ENCODE measurements at places on chromosomes 13 and 19.

DNA sequence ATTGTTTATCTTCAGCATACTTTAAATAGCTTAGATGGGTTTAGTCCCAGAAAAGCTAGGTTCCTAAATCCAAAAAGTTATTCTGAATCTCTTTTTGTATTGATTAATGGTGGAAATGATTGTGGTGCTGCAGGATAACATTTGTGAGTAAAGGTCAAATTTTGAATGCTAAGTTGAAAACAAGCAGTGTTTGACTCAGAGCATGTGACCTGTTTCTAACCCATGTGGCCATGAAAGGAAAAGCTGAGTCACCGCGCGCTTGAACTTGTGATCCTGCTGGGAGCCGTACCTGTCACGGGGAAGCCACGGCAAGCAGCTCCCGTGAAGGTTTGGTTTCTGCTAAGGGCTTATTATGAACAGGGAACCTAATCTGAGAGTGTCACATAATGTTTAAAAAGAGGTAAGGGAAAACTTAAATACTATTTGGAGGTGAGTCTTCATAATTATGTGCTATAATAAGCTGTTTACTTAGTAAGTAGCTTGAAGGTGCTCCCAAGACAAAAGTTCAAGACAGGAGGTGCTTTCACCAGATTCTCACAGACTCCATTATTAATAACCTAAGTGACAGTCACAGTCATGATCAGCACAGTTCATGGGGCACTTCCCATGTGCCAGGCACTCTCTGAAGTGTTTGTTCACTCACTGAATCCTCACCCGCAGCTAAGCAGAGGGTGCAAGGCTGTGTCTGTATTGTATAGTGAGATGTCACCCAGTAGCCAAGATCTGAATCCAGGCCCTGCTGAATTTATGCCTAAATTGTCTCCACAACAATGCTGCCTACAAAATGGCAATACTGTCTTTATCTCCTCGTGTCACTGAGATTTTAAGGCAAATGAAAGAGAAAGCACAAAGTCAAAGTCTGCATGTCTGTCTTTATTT is 286.5 kb downstream of the MYO16 start:
- no peak for DNase-seq

GRCh38 chr13:45055902-45056648 is 64.2 kb upstream of the GTF2F2 start:
- DNase-seq = no peak

GRCh38 chr19:55096061-55096701 is 20.5 kb downstream of the EPS8L1 start:
- DNase-seq = no peak

DNA sequence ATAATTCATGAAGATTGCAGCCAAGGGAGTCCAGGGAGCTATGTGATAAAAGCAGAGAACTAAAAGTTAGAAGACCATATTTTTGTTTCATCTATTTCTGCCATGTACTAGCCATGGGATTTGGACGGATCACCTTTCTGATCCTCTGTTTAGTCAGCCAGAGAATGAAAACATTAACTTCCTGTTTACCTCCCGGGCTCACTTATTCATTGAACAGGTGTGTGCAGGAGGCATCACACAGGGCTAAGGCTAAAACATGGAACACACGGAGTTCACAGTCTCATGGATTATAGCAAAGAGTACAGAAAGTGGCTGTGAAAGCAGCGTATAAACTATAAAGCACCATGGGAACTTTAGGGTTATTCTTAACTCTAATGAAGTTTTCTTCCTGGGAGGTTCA is 96.8 kb downstream of the GPR12 start:
- DNase-seq = no peak

GRCh38 chr13:44128552-44129001 is 245.0 kb upstream of the SERP2 start:
- DNase-seq = no peak

DNA sequence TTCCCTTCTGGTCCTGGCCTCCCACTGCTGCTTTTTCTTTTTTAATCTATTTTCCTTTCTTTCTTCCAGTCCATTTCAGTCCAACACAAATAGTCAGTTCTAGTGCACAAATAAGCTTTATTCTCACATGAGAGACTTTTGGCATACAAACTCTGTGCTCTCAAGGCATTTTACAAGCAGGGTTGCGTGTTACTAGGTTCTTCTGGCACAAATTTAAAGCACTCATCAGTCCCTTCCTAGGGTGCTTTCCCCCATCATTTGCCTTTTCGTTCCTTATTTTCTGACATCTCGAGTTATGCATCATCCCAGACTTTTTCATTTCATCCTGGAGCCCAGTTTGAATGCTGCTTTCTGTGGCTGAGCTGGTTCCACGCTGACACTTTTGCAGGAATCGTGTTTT is 29.8 kb upstream of the IL17D start:
- no peak for DNase-seq

- DNase-seq = no peak
These were observed 16.3 kb downstream of the LATS2 start for GRCh38 chr13:21045100-21045499.

- no peak for DNase-seq
These were observed 35.0 kb upstream of the ZNF766 start for GRCh38 chr19:52234406-52234805.

- DNase-seq = no peak
These were observed 686 bp upstream of the RNF126 start for GRCh38 chr19:663682-664117.

DNA sequence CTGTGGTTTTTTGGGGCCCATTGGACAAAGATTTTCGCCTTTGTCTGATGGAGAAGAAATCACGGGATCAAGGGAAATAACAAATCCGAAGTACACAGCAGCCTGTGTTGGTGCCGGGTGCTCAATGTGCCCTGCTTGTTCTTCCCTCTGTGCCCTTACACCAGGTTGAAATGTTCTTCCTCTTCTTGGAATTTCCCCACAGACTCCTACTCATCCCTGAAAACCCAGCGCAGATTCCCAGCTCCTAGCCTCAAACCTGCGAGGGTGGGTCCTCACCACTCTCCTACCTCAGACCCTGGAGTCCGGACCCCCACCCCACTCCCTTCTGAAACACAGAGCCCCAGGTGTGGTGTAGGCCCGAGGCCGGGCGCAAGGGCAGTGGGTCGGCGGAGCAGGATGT is 4.9 kb upstream of the ACP4 start:
- DNase-seq = no peak

DNA sequence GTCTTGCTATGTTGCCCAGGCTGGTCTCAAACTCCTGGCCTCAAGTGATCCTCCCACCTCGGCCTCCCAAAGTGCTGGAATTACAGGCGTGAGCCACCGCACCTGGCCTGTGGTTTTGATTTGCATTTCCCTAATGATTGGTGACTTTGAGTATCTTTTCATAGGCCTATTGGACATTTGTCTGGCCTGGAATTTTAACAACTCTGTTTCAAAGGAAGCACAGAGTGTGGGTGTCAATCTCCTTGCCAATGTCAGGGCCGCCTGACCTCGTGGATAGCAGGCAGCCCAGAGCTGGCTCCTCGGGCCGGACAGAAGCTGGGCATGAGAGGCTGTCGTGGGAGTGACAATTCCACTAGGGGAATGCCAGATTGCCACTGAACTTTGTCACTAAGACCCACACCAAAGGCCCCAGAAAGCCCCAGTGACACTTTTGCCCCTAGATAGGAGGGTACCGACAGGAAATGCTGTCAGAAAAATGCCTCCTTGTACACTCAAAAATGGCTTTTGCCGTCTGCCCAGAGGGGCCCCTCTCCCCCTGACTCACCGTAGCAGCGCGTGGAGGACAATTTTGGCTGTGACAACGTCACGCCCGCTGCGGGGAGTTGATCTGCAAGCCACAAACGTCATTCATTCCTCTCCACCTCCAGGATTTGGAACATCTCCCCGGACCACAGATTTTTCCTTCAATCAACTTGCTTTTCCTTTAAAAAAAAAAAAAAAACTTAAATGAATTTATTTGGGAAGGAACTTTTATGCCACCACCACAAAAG is 11.7 kb upstream of the ADGRE5 start:
- no peak for DNase-seq

GRCh38 chr19:46296722-46297461 is at the start of gene HIF3A:
Gene HIF3A, plus strand, starts transcription at chr19:46297042. Its CDS starts 35 bp downstream, at chr19:46297077.
- peak; percentile 90 for DNase-seq

GRCh38 chr19:38718747-38719543 is 25.3 kb downstream of the CAPN12 start:
- DNase-seq = no peak

DNA sequence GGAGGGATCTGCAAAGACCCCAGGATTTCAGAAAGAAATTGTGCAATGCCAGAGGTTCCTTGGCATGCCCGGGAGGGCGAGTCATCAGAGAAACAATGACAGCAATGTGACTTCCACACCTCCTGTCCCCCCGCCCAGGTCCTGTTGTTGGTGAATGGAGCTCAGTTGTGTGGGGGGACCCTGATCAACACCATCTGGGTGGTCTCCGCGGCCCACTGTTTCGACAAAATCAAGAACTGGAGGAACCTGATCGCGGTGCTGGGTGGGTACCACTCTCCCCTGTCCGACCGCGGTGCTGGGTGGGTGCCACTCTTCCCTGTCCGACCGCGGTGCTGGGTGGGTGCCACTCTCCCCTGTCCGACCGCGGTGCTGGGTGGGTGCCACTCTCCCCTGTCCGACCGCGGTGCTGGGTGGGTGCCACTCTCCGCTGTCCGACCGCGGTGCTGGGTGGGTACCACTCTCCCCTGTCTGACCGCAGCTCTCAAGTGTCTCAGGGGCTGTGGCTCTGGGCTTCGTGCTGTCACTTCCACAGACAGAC is 5.2 kb upstream of the F10 start:
- DNase-seq = no peak

DNA sequence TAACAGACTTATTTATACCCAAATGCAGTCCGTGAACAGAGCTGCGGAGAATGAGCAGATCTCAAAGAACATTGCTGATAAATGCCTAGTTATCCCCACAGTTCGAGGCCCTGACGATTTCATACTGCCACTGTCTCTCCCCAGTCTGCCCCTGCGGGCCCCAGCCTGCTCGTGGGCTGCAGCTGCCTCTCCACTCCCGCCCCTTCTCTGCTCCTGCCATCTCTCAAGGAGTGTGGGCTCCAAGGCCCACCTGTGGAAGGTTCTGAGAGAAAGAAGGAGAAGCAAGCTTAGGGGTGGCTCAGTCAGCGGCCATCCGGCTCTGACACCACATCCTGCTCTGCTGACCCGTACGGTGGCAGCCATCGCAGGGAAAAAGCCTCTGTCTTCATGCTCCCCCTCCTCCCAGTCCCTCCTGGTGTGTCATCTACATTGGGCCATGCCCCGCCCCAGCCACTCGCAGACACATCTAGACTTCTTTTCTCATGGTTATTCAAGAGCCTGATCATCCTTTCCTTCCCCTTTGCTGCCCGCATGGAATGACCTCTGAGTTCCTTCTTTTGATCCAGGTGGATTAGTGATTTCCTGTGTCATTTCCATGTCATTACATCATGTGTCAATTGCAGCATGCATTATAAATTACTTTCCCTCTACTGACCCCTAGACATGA is 52.0 kb downstream of the EPS15L1 start:
- no peak for DNase-seq

DNA sequence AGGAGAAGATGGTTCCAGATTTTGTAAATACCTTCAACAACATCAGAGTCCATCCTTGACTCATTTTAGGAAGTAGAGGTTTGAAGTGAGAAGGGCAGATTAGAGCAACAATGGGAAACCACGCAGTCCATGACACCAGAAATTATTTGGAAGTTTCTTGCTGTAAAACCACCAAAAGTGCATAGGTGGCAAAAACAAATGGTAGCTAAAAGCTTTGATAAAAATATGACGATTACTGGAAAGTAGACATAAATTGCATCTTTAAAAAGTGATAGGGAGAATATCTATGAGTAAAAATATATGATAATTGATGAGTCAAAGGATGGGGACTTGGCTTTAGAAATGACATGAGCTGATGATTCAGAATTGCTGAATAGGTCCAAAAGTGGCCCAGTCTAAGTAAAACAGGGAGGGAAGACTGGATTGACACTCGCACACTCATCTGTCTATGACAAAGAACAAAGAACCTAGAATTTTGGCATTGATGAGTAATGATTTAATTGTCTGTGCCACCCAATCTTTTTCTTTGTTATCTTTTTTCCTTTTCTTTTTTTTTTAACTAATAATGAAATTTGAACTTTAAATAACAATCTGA is 472.2 kb downstream of the MYO16 start:
- no peak for DNase-seq

GRCh38 chr19:12497032-12497431 is 12.4 kb upstream of the ZNF709 start:
- DNase-seq = no peak

GRCh38 chr13:45779901-45780300 is 71.7 kb downstream of the SIAH3 start:
- no peak for DNase-seq

Data from endothelial cell (in vitro differentiated cells).